ENCODE measurements at places on chromosomes 16 and 17.

DNA sequence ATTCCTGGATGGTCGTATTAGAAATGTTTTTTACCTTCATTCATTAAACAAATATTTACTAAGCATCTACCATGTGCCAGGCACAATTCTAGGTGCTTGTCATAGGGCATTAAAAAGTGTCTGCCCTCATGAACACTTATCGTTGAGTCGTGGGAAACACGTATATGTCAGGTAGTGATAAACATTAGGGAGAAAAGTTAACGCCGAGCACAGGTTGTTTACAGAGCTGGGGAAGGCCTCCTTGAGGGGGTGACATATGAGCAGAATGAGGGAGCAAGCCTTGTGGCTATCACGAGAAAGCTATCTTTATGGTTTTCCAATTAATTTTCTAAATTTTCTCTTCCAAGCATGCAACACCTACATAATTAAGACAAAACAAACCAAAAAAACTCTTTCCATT, 985 bp upstream of the ZNF213 start:
- DNase-seq, result no peak

DNA sequence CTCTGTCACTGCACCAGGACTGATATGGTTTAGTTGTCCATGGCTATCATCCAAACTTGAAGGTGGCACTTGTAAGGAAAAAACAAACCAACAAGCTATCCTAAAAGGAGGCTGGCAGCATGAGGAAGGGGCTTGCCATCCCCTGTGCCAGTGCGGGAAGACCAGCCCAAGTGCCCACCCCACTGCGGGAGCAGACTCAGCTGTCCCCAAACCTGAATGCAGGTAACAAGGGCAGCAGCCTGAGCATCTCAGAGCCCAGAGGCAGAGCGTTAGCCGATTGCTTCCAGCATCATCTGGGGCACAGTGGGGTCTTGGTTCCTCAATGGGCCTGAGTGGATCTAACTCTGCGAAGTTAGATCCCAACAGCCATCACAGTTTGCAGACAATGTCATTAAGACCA, 29.2 kb upstream of the C16orf78 start:
- DNase-seq, result no peak

DNA sequence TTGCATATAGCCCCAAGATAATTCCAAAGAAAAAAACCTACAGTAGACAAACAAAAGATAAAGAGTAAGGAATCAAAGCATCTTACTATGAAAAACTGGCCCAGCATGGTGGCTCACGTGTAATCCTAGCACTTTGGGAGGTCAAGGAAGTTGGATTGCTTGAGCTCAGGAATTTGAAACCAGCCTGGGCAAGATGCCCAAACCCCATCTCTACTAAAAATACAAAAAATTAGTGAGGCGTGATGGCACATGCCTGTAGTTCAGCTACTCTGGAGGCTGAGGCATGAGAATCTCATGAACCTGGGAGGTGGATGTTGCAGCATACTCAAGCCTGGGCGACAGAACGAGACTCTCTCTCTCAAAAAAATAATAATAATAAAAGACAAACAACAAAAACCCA, 764.7 kb upstream of the KIF2B start:
- no peak for DNase-seq

DNA sequence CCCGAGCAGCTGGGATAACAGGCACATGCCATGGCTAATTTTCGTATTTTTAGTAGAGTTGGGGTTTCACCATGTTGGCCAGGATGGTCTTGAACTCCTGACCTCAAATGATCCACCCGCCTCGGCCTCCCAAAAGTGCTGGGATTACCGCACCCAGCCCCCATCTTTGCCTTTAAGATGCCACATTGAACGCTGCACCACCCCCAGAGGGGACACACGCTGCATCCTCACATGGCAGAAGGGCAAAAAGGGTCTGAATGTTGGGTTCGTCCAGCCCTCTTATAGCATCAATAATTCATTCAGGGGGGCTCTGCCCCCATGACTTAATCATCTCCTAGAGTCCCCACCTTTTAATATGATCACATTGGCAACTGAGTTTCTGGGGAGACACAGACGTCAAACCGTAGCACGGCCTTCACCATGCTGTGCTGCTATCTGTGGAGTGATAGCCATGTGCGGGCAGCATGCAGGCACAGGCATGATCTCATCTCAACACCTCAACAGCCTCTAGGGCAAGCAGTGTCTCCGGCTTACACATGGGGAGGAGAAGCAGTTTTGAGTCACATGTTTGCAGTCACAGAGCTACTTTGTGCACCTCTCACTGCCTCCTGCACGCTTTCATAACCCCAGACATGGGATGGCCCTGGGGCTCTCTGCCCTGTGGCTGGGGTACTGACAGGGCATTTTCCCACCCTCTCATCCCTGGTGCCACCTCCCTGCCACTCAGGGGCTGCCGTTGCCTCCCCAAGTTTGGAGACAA, 30.0 kb downstream of the IL21R start:
- no peak for DNase-seq

DNA sequence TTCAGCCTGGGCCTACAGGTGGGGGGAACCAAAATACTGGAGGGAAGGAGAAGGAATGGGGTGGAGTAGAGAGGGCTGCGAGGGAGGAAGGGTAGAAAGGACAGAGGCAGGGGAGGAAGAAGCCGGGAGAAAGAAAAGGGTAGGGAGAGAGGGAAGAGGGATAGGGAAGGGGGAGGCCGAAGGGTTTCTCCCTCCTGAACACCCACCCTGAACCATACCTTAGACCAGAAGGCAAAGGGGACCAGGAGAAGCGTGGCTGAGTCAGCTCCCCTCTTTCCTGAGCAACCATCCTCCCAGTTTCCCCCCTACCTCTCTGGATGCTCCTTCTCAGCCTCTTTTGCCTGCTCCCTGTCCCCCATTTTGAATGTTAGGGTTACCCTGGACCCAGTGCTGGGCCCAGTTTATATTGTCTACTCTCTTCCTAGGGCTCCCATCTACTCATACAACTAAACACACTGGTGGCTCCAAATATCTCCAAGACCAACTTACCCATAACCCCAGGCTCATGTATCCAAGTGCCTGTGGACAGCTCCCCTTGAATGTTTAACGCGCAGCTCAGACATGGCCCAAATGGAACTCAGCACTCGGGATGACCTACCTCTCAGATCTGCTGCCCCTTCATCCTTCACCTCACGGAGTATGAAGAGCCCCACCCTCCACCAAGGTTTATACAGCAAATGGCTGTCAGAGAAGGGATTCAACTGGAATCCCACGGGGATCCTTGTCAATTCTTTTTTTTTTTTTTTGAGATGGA, 7.8 kb downstream of the TSPOAP1 start:
- no peak for DNase-seq

DNA sequence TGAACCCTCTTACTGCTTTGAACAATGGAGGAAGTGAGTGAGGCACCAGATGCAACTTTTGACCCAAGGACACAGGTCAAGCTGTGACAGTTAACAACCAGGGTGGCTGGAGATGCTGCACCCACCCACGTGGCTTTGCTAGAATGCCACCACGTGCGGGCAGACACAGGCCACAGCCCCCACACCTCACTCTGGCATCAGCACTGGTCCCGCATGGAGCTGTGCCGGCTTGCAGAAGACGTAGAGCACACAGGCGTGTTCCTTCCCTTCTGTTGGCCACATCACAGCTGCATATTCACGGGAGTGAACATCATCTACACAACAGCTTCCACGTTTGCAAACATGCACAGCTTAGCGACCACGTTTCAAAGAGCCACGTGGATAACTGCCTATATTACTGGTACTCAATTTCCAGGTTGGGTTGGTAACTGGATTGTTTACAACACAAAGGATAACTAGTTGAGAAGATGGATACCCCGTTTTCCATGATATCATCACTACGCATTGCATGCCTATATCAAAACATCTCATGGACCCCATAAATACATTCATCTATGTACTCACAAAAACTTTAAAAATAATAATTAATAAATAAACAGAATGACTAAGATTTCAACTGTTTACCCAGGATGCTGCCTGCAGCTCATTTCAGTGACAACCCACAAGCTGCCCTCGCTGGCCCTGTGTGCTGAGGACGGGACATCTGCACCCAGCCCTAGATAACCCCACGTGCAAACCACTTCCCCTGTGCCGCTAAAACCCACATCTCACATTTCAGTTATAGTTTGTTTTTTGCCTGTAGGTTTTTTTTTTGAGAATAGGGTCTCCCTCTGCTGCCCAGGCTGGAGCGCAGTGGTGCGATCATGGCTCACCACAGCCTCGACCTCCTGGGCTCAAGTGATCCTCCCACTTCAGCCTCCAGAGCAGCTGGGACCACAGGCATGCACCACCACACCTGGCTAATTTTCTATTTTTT, 132.0 kb downstream of the ANKRD11 start:
- no peak for DNase-seq

DNA sequence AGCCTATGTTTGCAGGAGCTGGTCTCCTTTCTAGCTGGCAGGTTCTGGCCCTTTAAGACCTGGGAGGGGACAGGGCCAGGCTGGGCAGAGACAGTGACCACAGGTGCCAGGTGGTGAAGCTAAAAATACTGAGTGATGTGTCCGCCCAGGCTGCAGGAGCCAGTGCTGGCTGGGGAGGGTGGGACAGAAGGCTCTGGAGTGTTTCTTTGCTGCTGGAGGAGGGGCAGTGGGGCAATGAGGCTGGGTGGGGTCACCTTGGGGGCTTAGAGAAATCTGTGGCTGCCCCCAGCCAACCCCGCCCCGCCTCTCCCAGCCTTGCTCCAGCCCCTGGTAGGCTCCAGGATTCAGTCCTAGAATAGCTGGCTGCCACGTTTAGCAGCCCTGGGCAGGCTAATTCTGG, 30.4 kb upstream of the SBK1 start:
- no peak for DNase-seq

DNA sequence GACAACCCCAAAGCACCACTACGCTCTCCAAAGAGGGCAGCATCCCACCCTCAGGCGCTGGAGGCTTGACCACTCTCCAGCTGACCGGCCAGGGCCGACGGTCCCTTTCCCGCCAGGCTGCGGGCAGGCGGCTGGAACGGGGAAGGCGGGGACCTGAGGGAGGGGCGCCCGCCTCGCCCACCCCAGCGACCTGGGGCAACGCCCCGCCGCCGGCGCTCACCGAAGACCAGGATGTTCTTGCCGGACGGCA, 431 bp downstream of the DYNC1LI2 start:
- DNase-seq, result no peak

GRCh38 chr16:30472328-30472942, at the start of gene ITGAL:
Gene ITGAL (plus strand): TSS chr16:30472742. CDS start chr16:30472838, 96 bp downstream.
- no peak for DNase-seq

- no peak for DNase-seq
Observed at GRCh38 chr17:81237591-81238489, 1.0 kb downstream of the TEPSIN start.
